ENCODE measurements at places on chromosomes 5 and 9. TPM values are rescaled to one million over a fixed set of nuclear protein-coding genes. Genes with fewer than 3 reads are reported as not detected.
A peak's percentile ranks its signal among the peaks of the same experiment; 100 is the strongest.

DNA sequence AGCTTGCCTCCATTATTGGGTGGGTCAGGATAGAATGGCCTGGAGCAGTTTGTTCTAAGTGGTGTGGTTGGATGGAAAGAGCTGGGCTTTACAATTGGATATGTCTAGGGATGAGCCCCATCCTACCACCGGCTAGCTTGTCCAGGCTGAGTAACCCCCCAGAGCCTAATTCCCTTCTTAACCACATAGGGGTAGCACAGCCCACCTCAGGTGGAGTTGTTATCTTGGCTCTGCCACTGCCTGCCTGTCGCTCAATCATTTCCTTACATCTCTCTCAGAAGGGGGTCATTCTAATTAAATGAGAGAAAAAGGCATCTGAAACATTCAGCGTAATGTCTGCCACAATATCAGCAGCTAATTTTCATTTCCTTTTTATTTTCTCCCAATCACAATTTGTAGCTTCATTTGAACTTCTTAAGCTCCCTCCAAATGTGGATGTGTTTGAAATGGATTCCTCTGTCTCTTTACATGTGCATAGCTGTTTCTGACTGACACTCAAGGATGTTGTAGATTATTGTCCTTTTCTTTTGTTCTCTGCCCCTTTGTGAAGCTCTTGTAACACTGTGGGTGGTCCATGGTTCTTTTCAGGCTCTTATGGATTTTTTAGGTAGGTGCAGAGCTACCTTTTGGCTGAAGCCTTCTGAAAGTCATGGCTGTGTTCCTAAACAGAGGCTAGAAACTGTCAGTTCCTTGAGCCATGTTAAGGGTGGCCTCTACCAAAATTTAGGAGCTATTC lies 383.1 kb upstream of the KLF4 start:
- no peak overlapping the region for H3K27ac ChIP-seq
- H3K36me3 ChIP-seq, result no peaks in the 10 kb centered on the region
- no peaks in the 10 kb centered on the region for H3K27me3 ChIP-seq
- peaks cover 25% of the 10 kb centered on the region for H3K4me1 ChIP-seq
- H3K4me3 ChIP-seq, result no peak overlapping the region

DNA sequence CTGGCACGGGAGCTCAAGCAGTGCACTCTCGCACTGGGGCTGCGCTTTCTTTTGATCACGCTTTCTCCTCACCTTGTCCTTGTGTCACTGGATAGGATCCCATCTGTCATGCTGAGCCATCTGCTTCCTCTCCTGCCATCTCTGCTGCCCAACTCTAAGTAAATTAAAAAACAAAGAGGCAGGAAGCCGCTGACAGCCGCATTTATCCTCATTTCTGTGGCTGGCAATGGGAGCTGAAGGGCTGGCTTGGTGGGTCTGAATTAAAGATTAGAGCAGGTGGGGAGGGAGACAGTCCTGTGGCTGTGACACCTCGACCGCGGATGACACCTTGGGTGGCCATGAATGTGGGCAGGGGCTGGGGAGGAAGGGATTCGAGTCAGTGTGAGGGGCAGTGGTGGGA lies 159.2 kb upstream of the ALDH1B1 start:
- no peak overlapping the region for H3K4me3 ChIP-seq
- H3K36me3 ChIP-seq, result no peaks in the 10 kb centered on the region
- no peak overlapping the region for H3K27ac ChIP-seq
- no peaks in the 10 kb centered on the region for H3K27me3 ChIP-seq

- no peak overlapping the region for H3K27ac ChIP-seq
- DNase-seq, result no peak
- no peak overlapping the region for H3K4me3 ChIP-seq
- H3K36me3 ChIP-seq, result no peaks in the 10 kb centered on the region
- no peaks in the 10 kb centered on the region for H3K27me3 ChIP-seq
- no peaks in the 10 kb centered on the region for H3K4me1 ChIP-seq
Measured at GRCh38 chr5:580436-580835, 31.7 kb upstream of the CEP72 start.

GRCh38 chr5:20000416-20000815 lies 12.4 kb upstream of the CDH18 start:
- no peak for DNase-seq
- no peaks in the 10 kb centered on the region for H3K27me3 ChIP-seq
- no peaks in the 10 kb centered on the region for H3K36me3 ChIP-seq
- no peak overlapping the region for H3K4me3 ChIP-seq
- no peaks in the 10 kb centered on the region for H3K4me1 ChIP-seq

- DNase-seq, result no peak
- H3K27me3 ChIP-seq, result no peaks in the 10 kb centered on the region
- no peak overlapping the region for H3K27ac ChIP-seq
Measured at GRCh38 chr5:74665816-74666215, 19.2 kb upstream of the HEXB start.

GPR151 gene
- total RNA-seq, result not detected

SURF4 gene
- 106 TPM for total RNA-seq

DNA sequence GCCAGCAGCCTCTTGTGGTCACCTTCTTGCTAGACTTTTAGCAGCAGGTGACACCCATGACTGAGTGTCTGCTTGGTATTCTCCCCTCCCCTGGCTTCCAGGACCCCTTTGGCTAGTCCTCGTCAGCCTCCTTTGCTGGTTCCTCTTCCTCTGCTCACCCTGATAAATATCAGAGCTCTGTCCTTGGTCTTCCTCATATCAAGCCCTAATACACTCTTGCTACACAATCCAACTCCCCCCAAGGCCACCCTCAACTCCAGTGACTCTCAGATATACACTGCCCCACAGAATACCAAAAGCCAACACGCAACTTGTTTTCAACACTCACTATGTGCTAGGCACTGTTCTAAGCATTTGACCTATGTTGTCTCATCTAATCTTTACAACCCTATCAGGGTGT lies 30.3 kb upstream of the LCP2 start:
- no peaks in the 10 kb centered on the region for H3K36me3 ChIP-seq
- H3K27ac ChIP-seq, result peak overlapping the region; percentile 5
- peaks cover 66% of the 10 kb centered on the region for H3K4me1 ChIP-seq
- DNase-seq, result no peak
- no peak overlapping the region for H3K4me3 ChIP-seq
- no peaks in the 10 kb centered on the region for H3K27me3 ChIP-seq

DNA sequence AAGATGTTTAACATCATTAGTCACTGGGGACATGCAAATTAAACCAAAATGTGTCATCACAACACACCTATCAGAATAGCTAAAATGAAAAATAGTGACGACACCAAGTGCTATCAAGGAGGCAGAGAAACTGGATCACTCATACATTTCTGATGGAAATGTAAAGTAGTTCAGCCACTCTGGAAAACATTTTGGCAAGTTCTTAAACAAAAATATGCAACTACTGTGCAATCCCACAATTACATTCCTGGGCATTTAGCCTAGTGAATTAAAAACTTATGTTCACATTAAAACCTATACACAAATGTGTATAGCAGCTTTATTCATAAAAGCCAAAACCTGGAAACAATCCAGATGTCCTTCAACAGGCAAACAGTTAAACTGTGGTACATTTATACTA lies 53.1 kb downstream of the SVEP1 start:
- H3K27ac ChIP-seq, result no peak overlapping the region
- DNase-seq, result no peak
- no peaks in the 10 kb centered on the region for H3K4me1 ChIP-seq
- H3K27me3 ChIP-seq, result no peaks in the 10 kb centered on the region
- no peak overlapping the region for H3K4me3 ChIP-seq

GLDC gene
- total RNA-seq, result 2.5 TPM

DNA sequence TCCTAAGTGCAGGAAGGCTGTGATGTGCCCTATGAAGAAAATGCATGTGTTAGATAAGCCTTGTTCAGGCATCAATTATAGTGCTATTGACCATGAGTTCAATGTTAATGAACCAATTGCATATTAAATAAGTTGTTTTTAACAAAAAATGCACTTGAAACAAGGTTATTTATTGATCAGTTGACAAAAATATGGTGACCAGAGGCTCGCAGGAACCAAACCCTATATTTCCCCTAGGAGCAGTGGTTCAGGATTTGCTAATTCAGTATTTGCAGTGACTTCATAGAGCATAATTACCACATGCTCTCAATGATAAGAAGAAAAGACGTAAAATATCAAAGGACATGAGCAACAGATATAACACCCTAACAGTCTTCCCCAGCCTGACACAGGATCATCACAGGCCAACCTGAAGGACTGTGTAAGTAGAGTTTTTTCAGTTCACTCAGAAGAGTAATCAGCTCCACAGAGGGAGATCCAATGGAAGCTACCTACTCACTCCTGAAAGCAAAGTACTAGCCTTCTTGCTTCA lies 92.3 kb downstream of the SEMA5A start:
- H3K4me1 ChIP-seq, result no peaks in the 10 kb centered on the region
- no peaks in the 10 kb centered on the region for H3K27me3 ChIP-seq
- H3K4me3 ChIP-seq, result no peak overlapping the region
- H3K36me3 ChIP-seq, result no peaks in the 10 kb centered on the region
- DNase-seq, result no peak
- H3K27ac ChIP-seq, result no peak overlapping the region

DNA sequence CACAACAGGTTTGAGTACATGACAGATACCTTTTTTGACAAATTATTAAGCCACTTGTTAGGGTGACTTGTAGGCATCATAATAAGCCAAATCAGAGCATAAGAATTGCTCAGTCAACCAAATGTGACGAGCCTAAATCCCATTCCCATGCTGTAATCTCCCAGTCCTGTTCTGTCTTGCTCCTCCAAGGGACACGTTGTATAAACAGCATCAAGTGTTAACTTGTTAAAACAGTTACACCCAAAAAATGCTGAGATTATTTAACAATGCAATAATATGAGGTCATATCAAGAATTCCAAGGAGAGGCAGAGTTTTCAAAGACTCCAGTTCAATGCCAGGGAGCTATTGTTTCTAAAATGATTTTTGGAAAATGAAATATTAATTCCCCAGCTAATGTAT lies 76.2 kb downstream of the SH3TC2 start:
- no peak for DNase-seq
- H3K27ac ChIP-seq, result no peak overlapping the region
- no peak overlapping the region for H3K4me3 ChIP-seq

- no peak for DNase-seq
- peaks cover 14% of the 10 kb centered on the region for H3K4me1 ChIP-seq
- H3K4me3 ChIP-seq, result no peak overlapping the region
- H3K27ac ChIP-seq, result peak overlapping the region; percentile 68
Measured at GRCh38 chr5:80192507-80193241, 63.2 kb downstream of the SERINC5 start.

DNA sequence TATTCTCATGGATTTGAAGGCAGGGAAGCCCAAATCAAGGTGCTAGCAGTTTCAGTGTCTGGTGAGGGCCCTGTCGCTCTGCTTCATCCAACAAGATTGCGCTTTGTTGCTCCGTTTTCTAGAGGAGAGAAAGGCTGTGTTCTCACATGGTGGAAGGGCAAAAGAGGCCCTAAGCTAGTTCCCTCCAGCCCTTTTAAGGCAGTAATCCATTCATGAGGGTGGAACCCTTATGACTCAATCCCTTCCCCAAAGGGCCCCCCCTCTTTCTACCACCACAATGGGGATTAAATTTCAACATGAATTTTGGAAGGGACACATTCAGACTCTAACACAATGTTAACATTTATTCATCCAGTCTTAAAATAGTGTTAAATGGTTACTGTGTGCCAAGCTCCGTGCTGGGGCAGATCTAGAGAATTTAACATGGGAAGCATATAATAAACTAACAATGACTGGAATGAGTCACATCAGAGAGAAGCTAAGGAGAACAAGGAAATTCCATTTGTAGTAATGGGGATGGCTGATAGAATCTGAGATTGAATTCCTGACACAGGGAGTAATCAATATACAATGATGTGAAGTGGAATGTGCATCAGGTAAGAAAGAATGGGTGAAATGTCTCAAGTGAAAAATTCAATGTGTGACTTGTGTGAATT lies 382.8 kb upstream of the ZNF608 start:
- DNase-seq, result no peak
- H3K4me3 ChIP-seq, result no peak overlapping the region
- H3K36me3 ChIP-seq, result no peaks in the 10 kb centered on the region
- no peak overlapping the region for H3K27ac ChIP-seq
- no peaks in the 10 kb centered on the region for H3K4me1 ChIP-seq

DNA sequence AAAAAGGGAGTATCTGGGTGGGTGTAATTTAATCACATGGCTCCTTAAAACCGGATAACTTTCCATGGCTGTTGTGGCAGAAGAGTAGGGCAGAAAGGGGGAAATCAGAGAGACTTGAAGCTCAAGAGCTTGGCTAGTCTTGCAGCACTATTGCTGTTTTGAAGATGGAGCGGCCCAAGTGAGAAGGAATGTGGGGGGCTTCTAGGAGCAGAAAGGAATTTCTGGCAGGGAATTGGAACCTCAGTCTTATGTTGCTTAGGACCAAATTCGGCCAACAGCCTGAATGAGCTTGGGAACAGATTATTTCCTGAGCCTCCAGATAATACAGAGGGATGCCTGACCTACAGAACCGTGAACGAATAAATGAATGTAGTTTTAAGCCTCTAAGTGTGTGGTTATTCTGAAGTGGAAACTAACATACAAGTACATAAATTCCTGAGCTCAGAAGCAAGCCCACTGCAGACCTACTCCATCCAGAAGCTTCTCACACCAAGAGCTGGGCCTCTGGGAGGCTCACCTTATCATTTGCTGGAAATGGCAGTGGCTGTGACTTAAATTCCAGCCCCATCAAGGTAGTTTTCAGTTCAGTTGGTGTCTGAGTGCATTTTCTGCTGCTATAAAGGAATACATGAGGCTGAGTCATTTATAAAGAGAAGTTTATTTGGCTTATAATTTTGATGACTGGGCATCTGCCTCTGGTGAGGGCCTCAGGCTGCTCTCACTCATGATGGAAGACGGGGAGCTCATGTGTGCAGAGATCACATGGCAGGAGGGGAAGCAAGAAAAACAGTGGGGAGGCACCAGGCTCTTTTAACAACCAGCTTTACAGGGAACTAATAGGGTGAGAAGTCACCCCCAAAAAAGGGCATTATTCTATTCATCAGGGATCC lies 15.3 kb upstream of the TMEM174 start:
- no peak for DNase-seq
- no peaks in the 10 kb centered on the region for H3K36me3 ChIP-seq
- H3K4me3 ChIP-seq, result no peak overlapping the region
- H3K27ac ChIP-seq, result no peak overlapping the region
- peaks cover 11% of the 10 kb centered on the region for H3K4me1 ChIP-seq
- peaks cover 52% of the 10 kb centered on the region for H3K27me3 ChIP-seq

DNA sequence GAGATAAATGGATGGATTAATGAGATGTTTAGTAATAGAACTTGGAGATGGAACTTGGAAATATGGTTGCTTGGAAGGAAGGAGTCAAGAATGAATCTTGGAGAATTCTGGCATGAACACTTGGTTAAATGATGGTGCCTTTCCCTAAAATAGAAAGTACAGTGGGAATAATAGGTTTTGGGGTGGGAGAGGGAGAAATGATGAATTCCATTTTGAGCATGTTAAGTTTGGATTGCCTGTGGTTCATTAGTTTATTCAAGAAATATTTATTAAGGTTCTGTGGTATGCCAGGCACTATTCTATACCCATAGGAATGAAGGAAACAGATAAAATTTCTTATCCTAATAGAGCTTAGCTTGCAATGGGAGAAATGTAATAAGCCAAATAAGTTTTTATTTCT lies 58.4 kb downstream of the PBX3 start:
- H3K4me3 ChIP-seq, result no peak overlapping the region
- H3K27ac ChIP-seq, result no peak overlapping the region
- no peak for DNase-seq
- H3K36me3 ChIP-seq, result no peaks in the 10 kb centered on the region
- no peaks in the 10 kb centered on the region for H3K27me3 ChIP-seq

C9orf153 gene
- total RNA-seq, result 0.49 TPM

- H3K4me1 ChIP-seq, result peaks cover 11% of the 10 kb centered on the region
- H3K36me3 ChIP-seq, result no peaks in the 10 kb centered on the region
- H3K27me3 ChIP-seq, result no peaks in the 10 kb centered on the region
- H3K4me3 ChIP-seq, result no peak overlapping the region
- DNase-seq, result no peak
Measured at GRCh38 chr9:121455527-121456239, 44.0 kb downstream of the GGTA1 start.

- no peaks in the 10 kb centered on the region for H3K36me3 ChIP-seq
- no peak overlapping the region for H3K27ac ChIP-seq
- no peak for DNase-seq
- no peaks in the 10 kb centered on the region for H3K27me3 ChIP-seq
- H3K4me3 ChIP-seq, result no peak overlapping the region
Measured at GRCh38 chr9:114210136-114210535, 54.8 kb downstream of the COL27A1 start.

Data from spleen (tissue), 13 donors.